Astrocyte of the spinal cord (primary cell): ENCODE measurements at places on chromosomes 12 and 14.
A peak's percentile ranks its signal among the peaks of the same experiment; 100 is the strongest.

GRCh38 chr12:101924618-101925017 is 47.2 kb downstream of the DRAM1 start:
- no peak for DNase-seq

DNA sequence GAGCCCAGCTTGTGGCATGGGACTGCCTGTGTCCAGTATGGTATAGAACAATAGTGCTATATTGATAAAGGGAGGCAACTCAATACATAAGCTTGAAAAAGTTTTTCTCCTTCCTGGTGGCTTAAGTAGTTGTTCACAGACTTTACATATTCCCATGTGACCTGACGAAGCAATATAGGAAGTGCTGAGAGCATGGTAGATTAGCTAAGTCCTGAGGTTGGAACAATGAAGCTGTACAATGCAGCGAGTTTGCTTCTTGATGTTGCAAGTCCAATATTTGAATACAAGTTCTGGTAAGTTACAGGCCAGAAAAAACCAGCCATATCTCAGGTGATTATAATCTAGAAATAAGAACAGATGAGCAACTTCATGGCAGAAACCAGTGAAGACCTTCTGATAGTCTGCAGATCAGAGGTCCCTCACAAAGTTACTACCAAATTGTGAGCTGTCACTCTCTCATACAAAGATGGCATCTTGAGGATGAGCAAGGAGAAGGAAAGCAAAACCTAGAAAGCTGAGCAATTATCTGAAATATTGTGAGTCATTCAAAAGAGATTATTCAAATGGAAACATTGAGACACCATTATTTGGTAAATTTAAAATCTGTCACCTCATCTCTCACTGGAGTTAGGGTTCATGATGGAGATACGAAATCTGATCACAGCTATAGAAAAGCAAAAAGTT is 72.9 kb upstream of the BTG1 start:
- DNase-seq: no peak

DNA sequence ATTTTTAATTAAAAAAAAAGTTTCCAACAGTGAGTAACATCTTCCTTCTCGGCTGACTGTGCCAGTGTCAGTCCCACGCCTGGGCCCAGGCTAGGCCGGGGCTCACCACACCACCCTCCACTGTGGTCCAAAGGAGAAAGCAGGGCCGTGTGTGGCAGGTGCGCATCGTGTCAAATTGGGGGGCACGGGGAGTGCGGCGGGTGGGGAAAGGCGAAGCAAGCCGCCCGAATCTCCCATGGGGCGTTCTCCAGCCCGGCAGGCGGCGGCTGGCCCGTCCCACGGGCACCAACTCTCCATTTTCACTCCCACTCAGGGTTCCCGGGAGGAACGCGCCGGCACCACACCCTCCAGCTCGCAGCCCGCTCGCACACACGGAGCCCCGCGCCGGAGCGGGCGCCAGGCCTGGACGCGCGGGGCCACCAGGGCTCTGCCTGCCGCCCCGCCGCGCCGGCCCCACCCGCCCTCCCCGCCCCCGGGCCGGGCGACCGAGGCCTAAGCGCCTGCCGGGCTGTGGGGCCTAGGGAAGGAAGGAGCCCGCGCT is 604 bp downstream of the EEA1 start:
- DNase-seq: no peak

DNA sequence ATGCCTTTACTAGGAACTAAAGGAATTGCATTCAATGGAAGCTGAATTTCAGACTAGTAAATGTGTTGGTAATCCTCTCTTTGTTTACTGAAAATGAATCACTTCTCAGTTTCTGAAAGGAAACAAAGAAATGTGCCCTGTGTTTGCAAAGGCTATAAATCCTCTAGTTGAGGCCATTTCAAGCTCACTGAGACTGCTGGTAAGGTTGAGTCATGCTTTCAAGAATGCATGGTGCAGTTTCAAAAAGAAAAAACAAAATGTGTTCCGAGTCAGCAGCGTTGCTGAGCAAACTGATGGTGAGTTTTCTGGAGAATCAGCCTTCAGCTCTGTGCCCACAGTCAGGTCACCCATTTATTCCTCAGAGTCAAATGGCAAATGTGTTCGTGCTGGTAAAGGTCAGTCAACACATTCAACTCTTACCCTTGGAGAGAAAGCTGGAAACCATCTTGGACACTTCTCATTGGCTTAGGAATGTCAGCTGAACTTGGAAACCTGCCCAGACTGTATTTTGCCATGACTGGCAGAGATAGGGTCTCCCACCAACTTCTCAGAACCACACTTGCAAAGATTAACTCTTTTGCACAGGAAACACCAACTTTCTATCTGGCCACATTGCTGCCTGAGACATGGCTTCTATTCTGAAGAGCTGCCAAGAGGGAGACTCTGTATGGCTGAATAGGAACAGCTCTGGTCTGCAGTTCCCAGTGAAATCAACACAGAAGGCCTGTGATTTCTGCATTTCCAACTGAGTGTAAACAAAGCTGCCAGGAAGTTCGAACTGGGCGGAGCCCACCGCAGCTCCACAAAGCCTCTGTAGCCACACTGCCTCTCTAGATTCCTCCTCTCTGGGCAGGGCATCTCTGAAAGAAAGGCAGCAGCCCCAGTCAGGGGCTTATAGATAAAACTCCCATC is 484.4 kb downstream of the ATP23 start:
- DNase-seq: peak; percentile 96

GRCh38 chr12:75646329-75647210 is 135.2 kb upstream of the KRR1 start:
- no peak for DNase-seq

DNA sequence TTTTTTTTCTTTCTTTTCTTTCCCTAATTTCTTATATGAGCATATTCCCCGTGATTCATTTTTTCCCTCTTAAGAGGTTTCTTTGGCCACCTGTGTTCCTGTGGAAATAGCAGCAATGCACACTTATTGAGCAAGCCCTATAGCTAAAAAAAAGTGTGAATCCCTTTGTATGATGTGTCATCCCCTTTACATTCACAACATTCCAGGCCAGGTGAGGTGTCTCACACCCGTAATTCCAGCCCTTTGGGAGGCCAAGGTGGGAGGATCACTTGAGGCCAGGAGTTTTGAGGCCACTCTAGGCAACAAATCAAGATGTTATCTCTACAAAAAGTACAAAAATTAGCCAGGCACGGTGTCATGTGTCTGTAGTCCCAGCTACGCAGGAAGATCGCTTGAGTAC is 700.4 kb upstream of the TBX3 start:
- no peak for DNase-seq

- peak; percentile 65 for DNase-seq
Observed at GRCh38 chr14:75561013-75561432, 17.4 kb upstream of the FLVCR2 start.

DNA sequence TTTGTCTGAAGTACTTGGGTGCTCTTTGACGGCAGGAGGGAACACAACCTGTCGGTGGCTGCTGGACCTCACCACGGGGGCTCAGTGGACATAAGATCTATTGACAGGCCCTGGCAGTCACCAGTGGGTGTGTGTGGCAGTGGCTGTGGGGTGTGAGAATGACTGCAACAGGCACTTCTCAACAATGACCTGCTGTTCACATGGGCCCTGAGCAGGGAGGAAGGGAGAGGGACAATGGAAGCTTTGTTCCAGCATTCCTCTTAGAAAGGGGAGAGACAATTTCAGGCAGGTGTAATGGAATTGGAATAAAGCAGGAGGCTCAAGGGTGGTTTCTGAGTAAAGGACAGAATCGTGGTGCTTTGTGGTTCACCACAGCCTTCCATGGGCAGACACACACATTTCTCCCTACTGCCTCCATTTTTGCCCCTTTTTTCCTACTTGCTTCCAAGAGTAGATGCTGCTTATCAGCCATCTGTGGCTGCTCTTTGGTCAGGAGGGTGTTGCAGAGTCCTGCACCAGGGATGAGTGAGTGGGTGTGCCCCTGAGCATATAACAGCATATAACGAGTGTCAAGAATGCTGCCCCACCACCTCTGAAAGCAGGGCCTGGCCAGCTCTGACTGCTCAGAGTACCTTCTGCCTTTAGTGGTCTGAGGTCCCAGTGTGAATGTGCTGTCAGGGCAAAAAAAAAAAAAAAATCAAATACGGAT is 267.7 kb downstream of the RASSF9 start:
- DNase-seq: no peak

- no peak for DNase-seq
Observed at GRCh38 chr14:68506645-68507419, 286.0 kb downstream of the ZFP36L1 start.

GRCh38 chr12:70106347-70106746 is 136.9 kb upstream of the CNOT2 start:
- DNase-seq: no peak

DNA sequence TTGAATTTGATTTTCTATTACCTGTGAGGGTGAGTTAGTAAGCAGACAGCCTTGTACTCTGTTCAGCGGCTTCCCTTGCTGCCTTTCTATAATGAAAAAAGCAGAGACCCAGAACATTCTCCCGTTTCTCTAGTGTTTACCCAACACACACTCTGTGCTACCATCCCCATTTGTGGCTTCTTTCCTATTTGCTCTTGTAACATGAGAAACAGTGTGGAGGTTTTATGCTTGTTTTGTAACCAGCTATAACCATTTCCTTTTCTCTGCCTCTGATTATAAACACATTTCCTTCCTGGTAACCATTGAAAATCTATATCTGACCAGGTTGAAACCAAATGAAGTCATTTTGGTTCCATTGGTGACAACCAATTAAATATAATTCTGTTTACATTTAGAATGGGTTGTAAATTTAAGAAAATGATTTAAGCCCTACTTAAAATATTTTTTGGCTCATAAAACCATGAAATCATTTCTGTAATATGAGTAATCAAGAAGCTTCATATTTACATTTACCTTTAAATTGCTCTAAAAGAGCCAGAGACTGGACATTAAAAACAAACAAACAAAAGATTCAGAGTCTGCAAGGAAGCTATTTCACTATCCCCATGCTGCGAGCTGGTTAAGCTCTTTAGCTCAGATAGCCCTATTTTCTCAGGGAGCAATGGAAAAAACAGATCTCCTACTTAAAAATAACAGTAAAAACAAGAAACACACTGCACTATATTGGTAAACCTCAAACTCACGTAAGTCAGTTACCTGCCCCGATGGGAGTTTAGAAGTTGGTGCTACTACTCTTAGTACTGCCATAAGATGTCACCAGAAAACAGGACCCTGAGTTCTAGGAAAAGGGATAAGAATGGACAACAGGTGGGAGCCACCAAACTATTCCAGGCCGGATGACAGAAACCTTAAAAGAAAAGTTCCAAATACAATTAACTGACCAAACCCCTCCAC is 206.5 kb upstream of the EEA1 start:
- DNase-seq: peak; percentile 73

GRCh38 chr14:100019156-100019744 is 46.0 kb upstream of the EVL start:
- DNase-seq: peak; percentile 40

GRCh38 chr14:20682435-20683124 is 1.8 kb upstream of the RNASE4 start:
- peak; percentile 95 for DNase-seq

DNA sequence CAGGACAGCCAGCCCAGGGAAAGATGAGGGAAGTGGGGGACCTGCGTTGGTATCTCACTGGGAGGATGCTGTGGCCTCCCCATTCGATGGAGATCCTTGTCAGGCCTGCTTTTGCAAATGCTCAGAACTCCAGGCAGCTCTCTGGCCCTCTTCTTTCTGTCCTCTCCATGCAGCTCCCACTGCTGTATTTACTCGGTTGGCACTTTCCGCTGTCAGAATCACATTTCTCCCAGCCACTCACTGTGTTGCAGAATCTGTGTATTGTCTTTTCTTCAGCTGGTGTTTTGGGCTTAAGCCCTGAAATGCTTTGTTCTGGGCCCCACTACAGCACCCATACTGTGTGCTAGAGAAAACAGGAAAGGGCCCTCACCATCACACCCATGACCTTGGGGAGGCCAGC is 401.1 kb downstream of the RGS6 start:
- no peak for DNase-seq

- peak; percentile 62 for DNase-seq
Observed at GRCh38 chr14:52473557-52473956, 78.7 kb downstream of the TXNDC16 start.

- peak; percentile 49 for DNase-seq
Observed at GRCh38 chr12:52156757-52157565, 34.9 kb downstream of the KRT80 start.

DNA sequence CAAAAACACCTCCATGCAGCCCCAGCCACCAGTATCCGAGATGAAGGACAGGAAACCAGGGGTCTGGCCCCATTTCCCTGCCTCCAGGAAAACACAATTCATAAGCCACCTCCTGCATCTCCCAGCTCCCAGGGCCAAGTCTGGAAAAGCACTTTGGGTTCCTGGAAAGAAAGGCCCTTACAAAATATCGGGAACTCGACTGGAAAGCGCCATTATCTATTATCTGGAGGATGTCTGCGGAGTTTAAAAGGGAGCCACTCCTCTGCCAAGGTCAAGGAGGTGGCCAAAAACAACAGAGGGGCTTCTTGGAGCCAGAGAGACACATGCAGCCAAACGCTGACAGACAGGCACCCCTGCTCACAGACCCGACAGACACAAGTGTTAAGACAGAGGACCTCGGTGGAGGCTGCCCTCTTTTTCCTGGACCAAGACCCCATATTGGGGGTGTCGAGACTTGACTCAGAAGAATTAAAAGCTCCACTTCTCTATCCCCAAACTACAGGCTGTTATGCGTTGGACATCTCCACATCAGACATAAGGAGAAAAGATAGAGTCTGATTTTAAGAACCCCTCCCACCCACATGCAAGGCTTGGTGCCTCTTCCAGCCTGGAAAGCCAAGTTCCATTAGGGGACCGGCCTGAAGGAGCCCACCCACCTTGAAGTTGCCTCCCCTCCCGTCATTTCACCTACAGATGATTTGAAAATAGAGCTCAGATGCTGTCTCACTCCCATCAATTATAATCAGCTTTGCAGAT is 9.6 kb downstream of the ACTN1 start:
- DNase-seq: peak; percentile 1

DNA sequence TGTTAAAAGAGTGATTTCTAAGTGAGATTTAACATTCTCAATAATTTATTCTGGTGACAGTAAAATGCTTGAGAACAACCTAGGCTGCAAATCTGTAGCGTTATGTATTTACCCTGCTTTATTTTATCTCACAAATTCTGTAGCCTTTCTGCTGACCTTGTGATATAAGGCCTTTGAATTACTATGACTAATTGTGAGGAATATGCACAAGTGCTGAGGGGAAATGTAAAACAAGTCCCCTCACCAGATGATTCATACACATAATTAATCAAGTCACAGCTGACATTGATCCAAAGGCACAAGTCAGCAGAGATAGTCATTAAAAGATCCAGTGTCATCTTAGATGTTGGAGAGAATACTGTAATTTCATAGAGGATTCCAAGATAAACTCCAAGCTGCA is 992.7 kb upstream of the USP15 start:
- no peak for DNase-seq
